Panc1 (cell line): ENCODE measurements at places on chromosomes 7 and 10.

- no peak for DNase-seq
Observed at GRCh38 chr10:124737221-124737620, 7.0 kb downstream of the FAM53B start.

DNA sequence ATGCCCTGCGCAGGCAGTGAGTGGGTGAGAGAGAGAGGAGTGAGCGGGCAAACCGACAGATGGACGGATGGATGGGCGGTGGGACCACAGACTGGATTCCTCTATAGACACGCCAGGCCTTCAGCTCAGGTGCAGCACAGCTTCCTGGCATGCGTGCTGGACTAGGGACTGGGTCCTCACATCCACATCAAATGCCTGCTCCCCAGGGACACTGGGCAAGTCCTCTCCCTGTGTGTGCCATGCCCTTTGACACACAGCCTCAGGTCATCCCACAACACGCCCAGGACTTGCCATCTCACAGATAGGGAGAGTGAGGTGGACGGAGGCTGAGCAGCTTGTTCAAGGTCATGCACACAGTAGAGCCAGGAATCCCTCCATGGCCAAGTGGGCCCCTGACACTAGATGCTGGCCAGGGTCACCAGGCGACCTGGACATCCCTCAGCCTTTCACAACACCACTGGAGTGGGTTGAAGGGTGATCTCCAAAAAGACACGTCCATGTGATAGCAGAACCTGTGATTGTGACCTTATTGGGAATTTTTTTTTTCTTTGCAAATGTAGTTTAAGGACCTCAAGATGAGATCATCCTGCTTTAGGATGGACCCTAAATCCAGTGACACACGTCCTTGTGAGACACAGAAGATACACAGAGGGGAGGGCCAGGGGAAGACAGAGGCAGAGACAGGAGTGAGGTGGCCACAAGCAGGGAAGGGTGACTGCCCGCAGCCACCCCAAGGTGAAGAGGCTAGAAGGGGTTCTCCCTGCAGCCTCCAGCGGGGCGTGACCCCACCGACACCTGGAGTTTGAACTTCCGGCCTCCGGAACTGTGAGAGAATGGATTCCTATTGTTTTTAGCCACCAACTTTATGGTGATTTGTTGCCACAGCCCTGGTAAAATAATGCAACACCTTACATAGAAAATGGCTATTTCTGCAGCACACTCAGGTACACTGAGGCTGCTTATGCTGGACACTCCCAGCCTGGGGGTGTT, 155.0 kb upstream of the CHST15 start:
- DNase-seq = no peak

GRCh38 chr10:12605580-12606405, 256.4 kb downstream of the CAMK1D start:
- no peak for DNase-seq

GRCh38 chr10:5595095-5595494, 70.3 kb downstream of the CALML3 start:
- DNase-seq = no peak

- DNase-seq = no peak
Observed at GRCh38 chr7:1224086-1224716, 8.5 kb upstream of the UNCX start.

DNA sequence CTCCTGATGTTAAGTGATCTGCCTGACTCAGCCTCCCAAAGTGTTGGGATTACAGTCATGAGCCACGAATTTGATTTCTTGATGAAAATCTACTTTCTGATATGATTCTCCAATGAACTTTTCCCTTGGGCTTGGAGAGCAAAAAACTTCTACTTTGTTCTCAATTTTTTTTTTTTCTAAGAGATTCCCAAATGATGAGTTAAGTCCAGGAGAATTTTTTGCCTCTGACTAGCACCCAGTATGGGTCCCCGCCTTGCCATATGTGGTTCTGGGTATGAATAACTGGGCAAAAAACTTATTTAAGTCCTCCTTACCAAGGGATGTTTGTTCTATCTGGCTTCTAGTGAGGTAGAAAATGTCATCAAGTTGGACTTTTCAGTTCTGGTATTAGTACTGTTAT, 147.9 kb upstream of the LYZL1 start:
- no peak for DNase-seq

- DNase-seq = no peak
Observed at GRCh38 chr10:12420530-12421120, 71.3 kb downstream of the CAMK1D start.

DNA sequence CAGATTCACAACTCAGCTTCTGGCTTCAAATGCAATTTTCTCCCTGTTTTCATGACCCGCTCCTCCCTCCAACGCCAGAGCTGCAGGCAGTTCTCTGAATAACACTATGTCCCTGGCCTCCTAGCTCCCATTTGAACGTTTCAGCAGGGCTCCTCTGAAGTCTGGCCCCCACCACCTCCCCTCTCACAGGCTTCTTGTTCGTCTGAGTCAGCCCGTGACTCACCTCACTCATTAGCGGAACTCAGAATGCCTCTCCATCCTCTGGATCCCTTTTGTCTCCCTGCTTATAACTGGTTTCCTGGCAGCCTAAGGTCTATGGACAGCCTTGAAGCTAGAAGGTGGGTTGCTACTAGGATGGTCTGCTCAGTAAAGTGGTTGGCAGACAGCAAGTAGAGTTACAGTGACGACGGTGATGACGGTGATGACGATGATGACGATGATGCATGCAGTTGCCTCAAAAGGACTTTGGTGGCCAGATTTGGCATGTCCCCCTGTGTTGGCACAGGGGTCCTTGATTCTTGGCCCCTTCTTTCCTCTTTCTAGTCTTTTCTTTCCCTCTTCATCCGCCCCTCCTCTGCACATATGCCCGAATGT, 83.3 kb upstream of the MKLN1 start:
- DNase-seq = peak; percentile 62

- no peak for DNase-seq
Observed at GRCh38 chr7:105614341-105614840, 33.1 kb upstream of the EFCAB10 start.

DNA sequence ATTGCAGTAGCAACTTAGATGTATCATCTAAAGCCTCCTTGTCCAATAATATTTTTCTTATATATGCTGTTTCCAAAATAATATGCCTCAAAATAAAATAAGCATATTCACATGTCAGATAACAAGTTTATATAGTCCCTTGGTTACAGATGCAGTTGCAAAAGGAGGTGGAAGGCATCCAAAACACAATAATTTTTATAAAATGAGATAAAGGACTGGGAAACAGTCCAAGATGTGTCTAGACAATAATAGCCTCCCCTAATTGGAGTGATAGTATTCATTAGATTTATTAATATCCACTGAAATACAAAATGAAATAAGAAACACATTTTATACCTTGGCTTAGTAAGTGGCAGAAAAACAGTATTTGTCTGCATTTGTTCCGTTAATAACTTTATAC, 30.3 kb downstream of the BCAP29 start:
- DNase-seq = no peak

- DNase-seq = no peak
Observed at GRCh38 chr10:79038841-79039201, 29.9 kb upstream of the ZMIZ1 start.

DNA sequence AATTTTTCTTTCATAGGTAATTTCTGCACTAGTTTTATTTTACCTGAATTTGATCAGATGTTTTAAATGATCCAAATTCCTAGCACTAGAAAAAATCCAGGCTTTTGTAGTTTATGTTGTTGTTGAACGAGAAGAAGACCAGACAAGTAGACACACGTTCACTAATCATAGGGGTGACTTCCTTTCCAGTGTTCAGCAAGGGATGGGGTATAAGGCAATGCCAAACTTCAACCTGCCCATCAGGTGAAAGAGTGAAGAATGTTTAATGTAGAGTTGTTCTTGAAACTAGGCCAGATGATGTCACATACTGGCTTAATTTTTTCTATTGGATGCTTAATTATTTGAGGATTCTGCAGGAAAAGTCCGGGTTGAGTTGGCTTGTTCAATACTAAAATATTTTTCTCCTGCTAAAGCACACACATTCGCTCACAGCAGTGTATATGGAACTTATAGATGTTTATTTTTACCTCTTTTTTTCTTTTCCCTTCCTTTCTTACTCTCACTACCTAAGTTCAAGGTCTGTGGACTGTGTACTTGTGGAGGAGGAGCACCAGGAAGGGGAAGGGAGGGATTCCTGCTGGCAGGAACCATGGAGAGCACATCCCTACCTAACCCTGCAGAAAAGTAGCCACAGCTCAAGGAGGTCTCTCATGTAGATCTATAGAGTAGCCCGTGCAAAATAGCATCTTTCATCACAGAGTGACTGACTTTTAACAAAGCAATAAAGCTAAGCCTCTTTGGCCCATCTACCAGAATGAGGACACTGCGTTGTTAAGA, 23.1 kb upstream of the AKR1E2 start:
- no peak for DNase-seq

DNA sequence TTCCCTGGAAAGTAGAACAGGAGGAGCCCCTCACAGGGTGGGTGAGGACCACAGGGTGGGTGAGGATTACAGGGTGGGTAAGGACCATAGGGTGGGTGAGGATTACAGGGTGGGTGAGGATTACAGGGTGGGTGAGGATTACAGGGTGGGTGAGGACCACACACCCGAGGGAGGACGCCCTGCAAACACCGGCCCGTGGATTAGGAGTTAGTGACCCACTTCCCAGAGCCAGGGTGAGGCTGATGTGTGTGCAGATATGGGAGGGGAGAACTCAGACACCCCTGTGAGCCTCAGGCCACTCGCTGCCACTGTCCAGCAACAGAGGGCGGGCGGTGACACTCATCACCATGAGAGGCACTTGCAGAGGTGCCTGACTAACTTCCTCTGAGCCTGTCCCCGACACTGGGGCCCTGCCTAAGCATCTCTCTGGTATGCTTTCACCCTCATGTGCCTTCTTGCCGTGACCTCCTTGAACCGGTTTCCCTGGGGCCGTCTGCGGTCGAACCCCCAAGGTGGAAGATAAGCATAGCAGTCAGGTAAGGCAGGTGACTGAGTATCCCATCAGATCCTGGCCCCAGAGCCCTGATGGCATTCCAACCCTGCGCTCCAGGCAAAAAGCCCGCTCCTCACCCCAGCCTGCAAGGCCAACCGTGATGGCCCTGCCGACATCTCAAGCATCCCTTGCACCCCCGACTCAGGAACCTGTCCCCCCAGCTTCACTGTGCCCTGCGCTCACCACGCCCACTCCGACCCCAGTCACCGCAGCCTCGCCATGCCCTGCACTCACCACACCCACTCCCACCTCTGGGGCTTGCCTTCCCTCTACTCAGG, 74.1 kb downstream of the FAM53B start:
- DNase-seq = no peak

DNA sequence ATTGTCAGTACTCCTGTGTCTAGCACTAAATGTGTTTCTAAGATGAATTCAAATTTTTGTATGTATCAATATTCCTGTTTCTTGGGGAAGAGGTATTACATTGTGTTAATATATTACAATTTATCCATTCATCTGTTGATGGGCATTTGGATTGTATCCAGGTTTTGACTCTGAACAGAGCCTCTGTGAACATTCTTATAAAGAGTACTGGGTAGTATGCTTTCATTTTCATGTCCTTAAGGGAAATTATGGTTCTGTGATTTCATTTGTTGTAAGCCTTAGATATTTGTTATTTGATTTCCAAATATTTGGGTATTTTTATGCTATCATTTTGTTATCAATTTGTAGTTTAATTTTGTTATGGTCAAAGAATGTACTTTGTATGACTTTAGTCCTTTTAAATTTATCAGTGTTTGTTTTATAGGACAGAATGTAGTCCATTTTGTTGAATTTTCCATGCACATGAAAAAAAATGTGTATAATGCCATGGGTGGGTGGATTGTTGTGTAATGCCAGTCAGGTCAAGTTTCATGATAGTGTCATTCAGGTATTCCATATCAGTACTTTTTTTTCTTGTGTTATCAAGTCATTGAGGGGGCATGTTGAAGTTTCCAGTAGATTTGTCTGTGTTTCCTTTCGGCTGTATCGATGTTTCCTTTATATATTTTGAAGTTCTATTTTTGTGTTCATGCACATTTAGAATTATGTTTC, 38.4 kb downstream of the STAM start:
- DNase-seq = no peak

DNA sequence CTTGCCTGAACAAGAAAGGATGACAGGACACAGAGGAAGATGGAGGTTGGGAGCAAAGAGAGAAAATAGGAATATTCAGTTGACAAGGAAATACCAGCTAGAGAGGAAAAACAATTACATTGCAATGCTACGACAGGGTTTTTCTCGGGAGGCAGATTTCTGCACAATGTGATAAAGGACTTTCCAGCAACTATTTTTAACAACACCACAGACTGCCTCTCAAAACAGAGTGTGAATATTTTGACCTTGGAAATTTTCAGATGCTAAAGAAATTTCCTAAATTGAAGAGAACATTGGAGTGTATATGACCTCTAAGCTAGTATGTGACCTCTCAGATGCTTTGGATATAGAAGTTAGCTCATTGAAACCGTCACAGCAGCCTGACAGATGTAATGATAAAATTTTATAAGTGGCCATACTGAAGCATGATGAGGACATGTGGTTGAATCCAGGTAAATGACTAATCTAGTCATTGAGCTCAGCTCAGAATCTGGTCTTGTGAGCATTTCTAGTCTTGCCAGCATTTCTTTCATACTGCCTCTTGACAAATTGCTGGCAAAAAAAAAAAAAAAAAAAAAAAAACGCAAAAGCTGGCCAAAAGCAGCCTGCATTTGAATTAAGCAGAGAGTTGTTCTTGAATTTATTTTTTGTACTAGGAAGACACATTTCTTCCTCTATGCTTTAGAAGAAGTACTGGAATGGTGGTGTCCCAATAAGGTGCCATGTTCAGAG, 24.4 kb downstream of the GPR141 start:
- no peak for DNase-seq

- DNase-seq = no peak
Observed at GRCh38 chr7:135499818-135500217, 10.1 kb downstream of the CNOT4 start.

GRCh38 chr10:32004161-32004591, 52.0 kb downstream of the KIF5B start:
- no peak for DNase-seq

DNA sequence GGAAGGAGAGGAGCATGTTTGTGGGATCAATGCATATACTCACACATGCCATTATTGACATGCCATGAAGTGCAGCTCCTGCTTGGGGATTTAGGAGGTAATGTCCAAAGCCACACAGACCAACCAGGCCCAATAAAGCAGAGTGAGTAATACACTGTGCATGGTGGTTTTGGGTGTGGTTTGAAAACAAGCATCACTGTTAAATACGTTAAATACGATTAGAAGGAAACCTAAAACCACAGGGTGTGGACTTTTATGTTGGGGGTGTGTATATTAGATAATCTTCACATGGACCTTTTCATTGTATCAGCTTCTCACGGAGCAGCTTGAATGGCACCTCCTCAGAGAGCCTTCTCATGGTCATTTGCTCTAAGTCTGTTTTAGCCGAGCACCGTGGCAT, 10.4 kb upstream of the EIF3A start:
- no peak for DNase-seq

- no peak for DNase-seq
Observed at GRCh38 chr10:47449979-47450378, 33.9 kb downstream of the ANXA8 start.

GRCh38 chr10:20957744-20958143, 60.6 kb upstream of the NEBL start:
- DNase-seq = no peak

DNA sequence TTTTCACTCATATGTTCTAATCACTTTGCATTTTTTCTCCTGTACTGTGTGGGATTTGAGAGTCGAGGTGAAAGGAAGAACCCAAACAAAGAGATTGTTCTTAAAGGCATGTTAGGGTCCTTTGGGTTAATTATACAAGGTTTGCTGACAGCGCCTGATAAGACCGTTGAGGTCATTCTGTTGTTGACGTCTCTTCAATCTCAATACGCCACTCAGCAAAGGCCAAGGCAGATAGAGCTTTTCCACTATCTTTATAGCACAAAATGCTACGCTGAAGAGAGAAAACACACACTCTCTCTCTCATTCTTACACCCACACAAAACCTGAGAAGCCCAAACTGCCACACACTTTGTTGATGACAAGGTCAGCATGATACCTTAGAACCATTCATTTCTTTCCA, 228.7 kb downstream of the CNTNAP2 start:
- DNase-seq = no peak
